ENCODE measurements at places on chromosomes 4 and X.

DNA sequence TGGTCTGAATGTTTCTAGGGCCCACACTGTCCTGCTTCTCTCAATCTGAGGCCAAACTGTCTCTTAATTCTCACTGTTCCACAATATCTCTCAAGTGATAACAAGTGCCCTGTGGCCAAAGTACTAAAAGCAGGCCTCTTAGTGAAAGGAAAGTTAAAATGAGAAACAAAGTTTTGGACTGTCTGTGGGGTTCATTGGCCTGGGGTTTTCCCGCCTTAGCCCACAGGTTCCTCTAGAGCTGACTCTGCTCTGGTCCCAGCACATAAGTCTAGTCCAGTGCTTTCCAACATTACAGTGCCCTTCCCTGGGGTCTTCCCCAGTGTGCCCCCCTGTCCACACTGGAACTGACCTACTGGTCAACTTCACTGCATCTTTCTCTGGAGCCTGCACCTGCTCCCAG lies 6.3 kb downstream of the MAGEB1 start:
- DNase-seq, result no peak

DNA sequence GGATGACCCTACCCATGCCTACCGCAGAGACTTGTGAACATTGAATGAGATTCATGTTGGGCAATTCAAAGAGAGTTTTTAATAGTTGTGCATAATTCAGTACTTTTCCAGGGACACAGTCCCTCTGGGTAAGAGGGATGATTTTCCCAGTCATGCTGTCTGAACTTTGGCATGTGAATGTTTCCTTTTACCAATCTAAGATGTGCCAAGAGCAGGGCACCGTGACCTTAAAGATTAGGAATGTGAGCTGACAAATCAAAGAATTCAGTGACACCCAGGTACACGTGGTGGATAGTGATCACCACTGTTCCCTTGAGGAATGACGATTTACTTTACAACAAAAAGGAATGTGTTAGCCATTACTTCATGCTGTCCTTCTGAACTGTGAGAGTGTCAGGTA lies 515.6 kb downstream of the PPARGC1A start:
- DNase-seq, result no peak

DNA sequence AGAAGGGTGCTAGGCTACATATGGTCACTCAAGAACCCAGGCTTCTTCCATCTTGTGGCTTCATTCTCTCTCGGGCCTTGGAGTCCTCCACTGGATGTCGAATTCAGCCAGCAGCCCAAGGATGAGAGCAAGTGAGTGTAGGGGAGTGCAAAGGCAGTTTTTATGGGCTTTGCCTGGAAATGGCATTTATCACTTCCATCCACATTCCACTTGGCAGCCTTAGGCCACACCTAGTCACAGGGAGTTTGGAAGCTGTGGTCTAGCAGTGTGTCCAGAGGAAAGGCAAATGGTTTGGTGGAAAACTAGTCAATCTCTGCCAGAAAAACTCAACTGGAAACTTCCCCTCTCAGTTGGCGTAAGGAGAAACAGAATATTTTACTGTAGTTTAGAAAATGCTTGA lies 59.0 kb downstream of the NHS start:
- no peak for DNase-seq

- no peak for DNase-seq
Measured at GRCh38 chr4:127134490-127134889, 498.3 kb upstream of the INTU start.

- no peak for DNase-seq
Measured at GRCh38 chrX:68894513-68895340, 65.9 kb downstream of the EFNB1 start.

- DNase-seq, result no peak
Measured at GRCh38 chrX:135086197-135086854, 34.0 kb downstream of the ETDB start.

- DNase-seq, result no peak
Measured at GRCh38 chrX:13933851-13934250, 95.8 kb downstream of the GEMIN8 start.

DNA sequence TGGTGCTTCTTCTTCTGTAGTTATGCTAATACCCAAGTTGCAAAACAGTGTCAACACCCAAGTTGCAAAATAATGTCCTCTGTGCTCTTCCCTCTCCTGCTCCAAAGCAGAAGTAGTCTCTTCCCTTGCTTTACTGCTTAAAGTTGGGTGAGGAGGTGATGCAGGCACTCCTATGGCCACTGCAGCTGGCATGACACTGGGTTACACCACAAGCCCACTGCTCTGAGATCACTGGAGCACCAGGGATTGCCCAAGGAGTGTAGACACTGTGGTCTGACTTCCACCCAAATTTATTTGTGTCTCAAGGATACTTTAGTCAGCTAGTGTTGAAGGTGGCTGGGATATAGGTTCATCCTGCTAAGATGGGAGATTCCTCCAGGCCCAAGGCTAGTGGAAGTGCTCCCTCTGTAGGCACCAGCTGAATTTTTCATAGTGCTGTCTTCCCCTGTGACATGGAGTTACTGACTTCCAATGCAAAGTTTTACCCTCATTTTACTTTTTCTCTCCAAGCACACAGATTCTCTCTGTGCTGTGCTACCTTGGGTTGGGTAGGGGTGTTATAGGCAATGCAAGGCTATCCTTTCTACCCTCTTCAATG lies 196.2 kb upstream of the TENT5D start:
- no peak for DNase-seq

GRCh38 chr4:70816894-70817293 lies 22.8 kb downstream of the GRSF1 start:
- DNase-seq, result no peak

GRCh38 chr4:33045334-33045733 lies 2325.2 kb downstream of the PCDH7 start:
- DNase-seq, result no peak

GRCh38 chr4:57442831-57443291 lies 332.7 kb upstream of the IGFBP7 start:
- no peak for DNase-seq

GRCh38 chr4:37649268-37649667 lies 36.9 kb downstream of the RELL1 start:
- DNase-seq, result no peak

- DNase-seq, result no peak
Measured at GRCh38 chr4:89572224-89572858, 264.6 kb downstream of the SNCA start.

GRCh38 chr4:89416960-89417359 lies 109.4 kb upstream of the GPRIN3 start:
- DNase-seq, result no peak

DNA sequence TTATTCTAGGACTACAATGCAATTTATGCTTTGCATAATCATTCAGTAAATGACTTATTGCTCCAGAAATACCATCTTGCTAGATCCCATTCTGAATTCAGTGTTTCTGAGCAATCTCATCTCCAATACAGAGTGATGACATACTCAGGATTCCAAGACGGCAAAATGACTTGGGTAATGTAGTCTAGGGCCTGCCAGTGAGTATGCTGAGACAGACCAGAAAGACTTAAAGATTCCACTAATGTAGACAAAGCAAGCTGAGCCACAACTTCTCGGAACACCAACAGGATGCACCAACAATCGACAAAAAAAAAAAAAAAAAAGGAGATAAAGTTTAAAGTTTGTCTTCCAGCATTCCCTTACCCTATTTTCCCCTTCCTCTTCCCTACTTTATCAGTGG lies 919 bp upstream of the SEC24B start:
- no peak for DNase-seq

- DNase-seq, result no peak
Measured at GRCh38 chrX:42678133-42678532, 99.8 kb downstream of the PPP1R2C start.

- DNase-seq, result no peak
Measured at GRCh38 chr4:164424846-164425245, 329.1 kb upstream of the SMIM31 start.

GRCh38 chr4:120415896-120416295 lies 349.2 kb upstream of the MAD2L1 start:
- no peak for DNase-seq

GRCh38 chr4:26802790-26803189 lies 57.9 kb upstream of the STIM2 start:
- no peak for DNase-seq

DNA sequence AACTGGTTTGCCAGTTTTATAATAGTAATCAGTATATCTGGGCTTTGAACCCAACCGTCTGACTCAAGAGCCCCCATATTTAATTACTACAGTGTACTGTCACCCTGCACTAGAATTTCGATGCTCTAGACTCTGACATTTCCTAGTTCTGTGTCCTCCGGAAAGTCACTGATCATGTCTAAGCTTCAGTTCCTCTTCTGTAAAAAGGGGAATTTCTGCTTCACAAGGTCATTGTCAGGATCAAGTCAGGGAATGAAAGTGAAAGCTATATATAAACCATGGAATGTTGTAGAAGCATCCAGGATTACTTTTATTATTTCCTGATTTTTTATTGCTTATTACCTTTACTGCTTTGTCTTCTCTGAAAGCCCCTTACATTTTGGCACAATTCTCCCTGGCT lies 4.0 kb upstream of the KCNIP4 start:
- DNase-seq, result no peak

DNA sequence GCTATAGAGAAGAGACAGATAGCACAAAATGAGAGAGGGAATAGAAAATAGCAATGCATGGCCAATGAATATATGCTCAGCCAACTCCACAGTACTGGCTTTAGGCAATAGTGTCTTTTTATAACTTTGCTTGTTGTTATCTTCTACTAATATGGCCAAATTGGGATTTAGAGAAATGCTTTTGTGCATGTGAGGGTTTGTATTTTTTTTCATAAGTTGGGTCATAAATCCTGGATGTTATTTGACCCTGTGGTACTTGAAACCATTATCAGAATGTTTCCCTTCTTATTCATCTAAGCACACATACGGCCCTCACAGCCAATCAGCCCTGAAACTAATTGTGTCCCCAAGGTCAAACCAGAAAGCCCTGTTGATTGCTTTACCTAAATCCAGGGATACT lies 35.2 kb upstream of the LPAR4 start:
- no peak for DNase-seq

DNA sequence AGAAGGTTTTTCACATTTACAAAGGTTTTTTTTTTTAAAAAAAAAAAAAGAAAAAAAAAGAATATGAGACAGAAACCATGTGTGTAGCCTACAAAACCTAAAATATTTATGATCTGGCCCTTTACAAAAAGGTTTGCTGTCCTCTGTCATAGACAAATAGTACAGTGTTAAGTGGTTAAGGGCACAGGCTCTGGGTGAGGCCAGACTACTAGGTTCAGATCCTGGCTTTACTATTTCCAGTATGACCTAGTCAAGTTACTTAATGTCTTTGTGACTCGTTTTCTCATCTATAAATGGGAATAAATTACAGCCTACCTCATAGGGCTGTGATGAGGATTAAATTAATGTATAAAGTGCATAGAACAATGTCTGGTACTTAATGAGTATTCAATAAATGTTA lies 56.5 kb downstream of the GAB1 start:
- no peak for DNase-seq

DNA sequence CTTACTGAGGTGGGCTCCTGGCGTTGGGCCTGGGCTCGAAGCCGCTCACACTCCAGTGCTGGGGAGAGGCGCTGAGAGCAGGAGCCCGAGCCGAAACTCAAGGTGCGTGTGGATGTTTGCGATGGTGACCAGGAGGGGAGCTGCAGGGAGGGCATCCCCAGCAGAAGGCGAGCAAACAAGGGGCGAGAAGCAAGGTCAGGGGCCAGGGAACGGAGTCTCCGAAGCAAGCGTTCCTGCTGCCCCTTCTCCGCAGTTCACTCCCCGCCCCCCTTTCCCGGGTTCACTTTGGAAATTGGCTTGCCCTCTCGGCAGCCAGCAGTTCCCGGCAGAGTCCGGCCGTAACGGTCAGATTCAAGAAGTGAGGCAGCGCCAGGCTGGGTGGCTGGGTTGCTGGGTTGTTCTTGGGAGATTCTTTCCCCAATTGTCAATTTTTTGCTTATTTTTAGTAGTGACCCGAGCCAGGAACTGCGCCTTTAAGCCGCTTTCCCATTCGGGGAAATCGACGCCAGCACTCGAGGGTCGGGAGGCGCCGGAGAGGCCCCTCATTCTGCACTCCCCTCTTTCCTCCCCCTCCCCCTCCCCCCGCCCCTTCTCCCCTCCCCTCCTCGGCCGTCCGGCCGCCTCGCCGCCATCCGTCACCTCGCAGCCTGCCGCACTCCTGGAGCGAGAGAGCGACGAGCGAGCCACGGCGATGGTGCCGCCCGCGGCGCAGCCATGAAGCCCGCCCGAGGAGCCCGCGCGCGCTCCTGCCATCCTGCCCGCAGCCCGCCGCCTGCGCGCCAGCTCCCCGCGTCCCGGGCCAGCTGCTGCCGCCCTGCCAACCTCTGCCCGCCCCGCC lies at the start of gene FRMPD3:
Gene FRMPD3, plus strand, starts transcription at position 655 of the 838 bp plus-strand sequence. CDS start 76,937 bp downstream, outside the sequence.
- no peak for DNase-seq

DNA sequence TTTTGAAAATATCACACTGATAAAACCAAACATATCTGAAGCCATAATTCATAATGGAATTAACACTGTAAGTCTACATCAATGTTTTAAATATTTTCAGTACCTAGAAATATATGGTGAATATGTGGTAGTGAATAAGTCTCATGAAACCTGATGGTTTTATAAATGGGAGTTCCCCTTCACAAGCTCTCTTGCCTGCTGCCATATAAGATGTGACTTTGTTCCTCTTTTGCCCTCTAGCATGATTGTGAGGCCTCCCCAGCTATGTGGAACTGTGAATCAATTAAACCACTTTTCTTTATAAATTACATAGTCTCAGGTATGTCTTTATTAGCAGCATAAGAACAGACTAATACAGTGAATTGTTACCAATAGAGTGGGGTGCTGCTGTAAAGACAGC lies 536.8 kb upstream of the GALNT7 start:
- DNase-seq, result no peak

- no peak for DNase-seq
Measured at GRCh38 chr4:56674984-56675383, 6.1 kb downstream of the HOPX start.

DNA sequence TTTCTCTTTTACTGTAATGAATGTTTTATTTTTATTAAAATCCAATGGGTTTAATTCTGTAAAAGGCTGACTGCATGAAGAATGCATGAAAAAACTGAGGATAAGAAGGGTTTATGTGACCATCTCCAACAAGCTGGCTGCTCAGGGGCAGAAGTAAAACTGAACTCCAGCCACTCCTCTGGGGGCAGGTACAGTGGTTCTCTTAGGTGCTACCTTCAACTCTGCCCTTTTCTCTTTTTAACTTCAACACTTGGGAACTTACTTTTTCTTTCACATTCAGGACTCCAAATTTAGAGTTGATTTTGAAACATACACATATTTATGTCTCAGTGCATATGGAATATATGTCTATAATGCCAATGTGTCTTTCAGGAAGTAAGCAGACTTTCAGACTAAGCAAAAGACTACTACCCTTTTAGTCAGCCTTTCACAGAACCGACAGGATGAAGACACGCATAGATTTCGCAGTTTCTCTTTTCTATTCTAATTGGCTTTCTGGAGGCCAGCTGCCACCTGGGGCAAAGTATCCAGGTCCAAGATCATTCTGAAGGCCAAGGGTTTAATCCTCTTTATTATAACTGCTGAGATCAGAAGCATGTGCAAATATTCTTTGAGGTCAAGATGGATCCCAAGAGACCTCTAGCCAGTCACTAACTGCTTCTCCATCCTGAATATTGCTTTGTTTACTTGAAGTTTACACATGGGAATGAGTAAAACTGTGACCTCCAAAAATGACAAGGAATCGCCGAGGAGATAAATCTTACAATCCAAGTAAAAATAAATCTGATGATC lies 30.7 kb downstream of the HS3ST1 start:
- no peak for DNase-seq

- DNase-seq, result peak; percentile 3
Measured at GRCh38 chrX:150450519-150451177, 87.5 kb downstream of the MAMLD1 start.

GRCh38 chrX:143934542-143934941 lies 50.7 kb downstream of the UBE2NL start:
- no peak for DNase-seq

- DNase-seq, result no peak
Measured at GRCh38 chrX:29318012-29318411, 730.8 kb downstream of the IL1RAPL1 start.
